T47D (cell line): ENCODE measurements at places on chromosomes 1 and 21.

DNA sequence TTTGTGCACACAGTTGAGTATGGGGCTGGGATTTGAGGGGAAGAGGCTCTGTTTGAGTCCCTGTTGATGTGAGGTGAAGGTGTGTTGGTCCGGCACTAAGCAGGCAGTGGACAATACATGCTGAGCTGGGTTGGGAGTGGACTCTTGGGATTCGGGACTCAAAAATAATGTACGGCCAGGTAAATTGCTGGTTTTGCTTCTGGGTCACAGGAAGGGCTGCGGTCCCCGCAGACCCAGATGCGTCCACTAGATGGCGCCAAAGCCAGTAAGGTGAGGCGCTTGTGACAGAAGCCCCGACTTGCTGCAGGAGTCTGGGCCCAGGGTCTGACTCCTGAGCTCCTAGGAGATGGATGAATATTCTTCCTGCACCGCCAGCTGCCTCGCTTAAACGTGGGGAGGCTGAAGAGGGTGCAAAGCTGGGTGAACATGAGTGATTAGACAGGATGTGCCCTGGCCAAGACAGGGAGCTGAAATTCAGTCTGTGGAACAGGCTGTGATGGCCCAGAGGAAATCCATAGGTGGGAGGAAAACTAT lies 61.4 kb downstream of the ACBD3 start:
- DNase-seq = peak; percentile 90

GRCh38 chr1:119546641-119547040 lies 39.6 kb downstream of the HSD3B1 start:
- no peak for DNase-seq

DNA sequence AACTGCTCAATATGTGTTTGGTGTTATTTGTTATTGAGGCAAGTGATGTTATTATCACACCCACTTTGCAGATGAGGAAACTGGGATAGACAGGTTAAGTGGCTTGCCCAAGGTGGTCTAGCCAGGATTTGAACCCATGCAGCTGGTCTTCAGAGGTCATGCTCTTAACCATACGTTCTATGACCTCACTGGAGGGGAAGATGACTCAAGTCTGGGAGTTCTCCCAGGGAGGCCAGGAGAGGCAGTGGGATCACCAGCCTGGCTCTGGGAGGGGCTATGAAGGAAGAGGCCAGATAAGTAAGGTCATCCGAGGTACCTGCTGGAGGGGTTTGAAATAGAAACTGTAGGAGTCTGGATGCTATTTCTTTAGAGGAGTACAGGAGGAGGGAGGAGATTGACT lies 95.3 kb downstream of the NAV1 start:
- DNase-seq = no peak

GRCh38 chr1:178342745-178343144 lies 154.0 kb downstream of the CLEC20A start:
- no peak for DNase-seq

DNA sequence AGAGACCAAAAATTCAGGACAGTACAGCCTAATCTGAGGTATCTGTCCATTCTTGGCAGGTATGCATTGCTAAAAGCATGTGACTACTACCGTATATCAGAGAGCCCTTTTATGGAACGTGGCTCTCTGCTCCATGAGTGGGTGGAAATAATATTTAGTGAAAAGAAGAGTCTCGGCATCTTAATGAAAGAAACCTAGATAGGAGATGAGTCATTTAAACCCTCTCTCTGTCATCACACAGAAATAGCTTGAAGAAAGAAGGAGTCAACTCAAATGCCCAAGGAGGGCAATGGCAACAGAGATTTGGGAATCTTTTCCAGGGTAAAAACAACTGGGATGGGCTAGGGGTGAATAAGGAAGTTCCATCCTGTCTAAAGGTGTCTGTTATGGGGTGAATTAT lies 528.2 kb downstream of the SMYD3 start:
- no peak for DNase-seq

DNA sequence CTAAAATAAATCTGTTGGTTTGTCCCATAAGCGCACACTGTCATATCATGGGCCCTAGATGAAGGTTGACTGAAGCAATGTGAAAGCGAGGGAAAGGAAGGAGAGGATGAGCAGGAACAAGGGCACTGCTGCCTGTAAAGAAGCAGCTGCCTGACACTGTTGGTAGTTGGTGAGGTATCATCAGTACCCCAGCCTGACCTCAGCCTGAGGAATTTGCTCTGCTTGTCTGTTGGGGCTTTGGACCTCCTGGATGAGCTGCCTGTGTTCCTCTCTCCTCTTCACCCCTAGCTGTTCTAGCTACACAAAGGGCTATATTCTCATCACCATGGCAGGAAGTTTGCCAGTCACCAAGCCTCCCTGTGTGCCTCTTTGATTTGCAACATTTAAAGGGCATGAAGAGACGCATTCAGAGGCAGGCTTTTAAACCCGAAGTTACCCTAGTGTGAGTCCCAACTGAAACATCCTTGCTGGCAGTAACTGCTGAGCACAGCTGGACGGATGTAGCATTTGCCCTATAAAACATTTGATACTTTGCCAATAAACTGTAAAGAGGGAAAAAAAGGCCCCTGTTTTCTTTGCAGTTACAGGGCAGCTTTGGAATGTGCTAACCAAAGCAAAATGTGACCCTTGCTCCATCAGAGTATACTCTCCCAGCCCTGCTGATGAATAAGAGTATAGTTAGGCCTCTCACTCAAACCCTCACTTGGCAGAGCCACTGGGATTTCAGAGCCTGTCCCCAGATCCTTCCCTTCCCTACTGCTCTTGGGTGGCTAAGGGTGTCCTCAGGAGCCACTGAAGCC lies 22.2 kb upstream of the SPATA6 start:
- no peak for DNase-seq

DNA sequence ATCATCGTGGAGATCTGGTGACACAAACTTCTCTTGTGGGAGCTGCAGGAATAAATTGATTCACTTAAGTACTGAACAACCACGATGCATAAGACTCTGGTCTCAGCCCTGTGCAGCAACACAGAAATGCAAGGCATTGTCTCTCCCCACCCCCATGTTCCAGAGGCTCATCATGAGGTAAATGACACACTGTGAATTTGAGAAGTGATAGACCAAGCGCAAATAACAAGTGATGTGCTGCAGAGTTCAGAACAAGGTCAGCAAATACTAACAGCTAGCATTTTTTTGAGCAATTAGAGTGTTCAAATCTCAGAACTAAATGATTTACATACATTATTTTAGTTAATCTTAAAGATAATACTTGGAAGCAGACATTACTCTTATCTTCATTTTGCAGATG lies 223.7 kb downstream of the SEC16B start:
- DNase-seq = no peak

- DNase-seq = no peak
Measured at GRCh38 chr1:218810306-218810705, 363.4 kb upstream of the LYPLAL1 start.

DNA sequence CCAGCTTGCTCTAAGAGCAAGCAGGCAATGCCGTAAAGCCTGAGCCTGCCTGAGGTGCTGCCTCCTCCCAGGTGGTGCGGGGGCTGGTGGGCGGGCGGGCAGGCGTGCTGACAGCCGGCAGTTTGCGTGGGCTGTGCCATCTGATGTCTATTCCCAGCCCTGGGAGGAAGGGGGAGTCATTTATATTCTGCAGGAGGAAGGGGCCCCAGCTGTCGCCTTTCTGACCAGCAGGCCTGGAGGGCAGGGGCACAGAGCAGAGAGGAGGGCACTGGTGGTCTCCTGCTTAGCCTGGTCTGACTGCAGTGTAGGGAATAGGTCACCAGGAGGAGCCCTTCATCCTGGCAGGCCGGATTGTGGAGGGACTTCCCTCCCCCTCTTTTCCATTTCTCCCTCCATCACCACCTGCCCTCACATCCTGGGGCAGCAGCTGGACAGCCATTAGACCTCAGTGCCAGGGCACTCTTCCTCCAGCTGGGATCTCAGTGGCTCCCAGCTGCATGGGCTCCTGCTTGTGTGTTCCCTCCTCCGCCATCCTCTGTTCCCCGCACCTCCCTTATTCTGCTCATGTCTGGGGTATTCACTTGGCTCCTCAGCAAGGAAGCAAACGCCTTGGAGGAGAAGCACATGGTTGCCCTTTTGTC lies 4.4 kb downstream of the CYB561D1 start:
- peak; percentile 15 for DNase-seq

- DNase-seq = no peak
Measured at GRCh38 chr1:149884433-149885338, 14.7 kb upstream of the BOLA1 start.

DNA sequence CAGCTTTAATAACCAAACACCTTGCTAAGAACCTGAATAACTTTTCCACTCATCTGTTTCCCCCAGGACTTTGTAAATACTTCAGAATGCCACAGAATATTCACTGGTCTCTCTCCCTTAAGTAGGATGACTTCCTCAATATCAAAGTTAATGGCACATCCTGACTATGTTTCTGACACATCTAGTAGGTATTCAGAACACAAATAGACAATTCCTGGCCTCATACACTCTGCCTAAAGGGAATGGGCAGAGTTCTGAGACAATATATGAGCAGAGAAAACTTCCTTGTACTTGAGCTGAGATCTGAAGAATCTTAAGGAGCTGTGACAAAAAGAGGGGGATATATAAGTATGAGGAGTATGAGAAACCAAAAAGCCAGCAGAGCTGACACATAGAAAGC lies 34.8 kb downstream of the ANKRD13C start:
- no peak for DNase-seq

DNA sequence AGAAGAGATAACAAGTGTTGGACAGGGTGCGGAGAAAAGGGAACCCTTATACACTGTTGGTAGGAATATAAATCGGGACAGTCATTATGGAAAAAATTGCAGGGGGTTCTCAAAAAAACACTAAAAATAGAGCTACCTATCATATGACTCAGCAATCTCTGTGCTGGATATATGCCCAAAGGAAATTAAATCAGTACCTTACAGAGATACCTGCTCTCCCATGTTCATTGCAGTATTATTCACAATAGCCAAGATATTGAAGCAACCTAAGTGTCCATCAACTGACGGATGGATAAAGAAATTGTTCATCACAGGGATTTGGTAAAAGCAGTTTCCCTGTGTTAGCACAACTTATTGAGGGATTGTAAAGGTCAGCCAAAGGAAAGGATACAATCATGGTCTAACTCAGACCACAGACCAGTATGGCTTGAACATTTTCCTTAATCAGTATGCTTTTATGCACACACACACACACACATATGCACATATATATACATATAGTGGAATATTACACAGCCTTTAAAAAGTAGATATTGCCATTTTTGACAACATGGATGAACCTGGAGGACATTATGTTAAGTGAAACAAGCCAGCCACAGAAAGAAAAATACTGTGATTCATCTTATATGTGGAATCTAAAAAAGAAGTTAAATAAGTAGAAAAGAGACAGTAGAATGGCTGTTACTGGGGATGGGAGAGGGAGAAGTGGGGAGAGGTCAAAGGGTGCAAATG lies 44.2 kb upstream of the IRF2BP2 start:
- no peak for DNase-seq

DNA sequence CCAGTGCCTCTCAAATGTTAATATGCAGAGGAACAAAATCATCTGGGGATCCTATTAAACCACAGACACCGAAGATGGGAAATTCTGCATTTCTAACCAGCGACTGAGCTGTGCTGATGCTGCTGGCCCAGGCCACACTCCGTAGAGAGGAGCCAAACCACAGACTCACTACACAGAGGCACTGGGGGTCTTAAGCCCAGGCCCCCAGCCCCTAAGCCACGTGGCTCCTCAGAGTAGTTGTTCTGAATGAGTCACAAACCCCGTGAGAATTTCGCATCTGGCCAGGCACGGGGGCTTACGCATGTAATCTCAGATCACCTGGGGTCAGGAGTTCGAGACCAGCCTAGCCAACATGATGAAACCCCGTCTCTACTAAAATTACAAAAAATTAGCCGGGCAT lies 2.8 kb upstream of the CELA2A start:
- DNase-seq = no peak

DNA sequence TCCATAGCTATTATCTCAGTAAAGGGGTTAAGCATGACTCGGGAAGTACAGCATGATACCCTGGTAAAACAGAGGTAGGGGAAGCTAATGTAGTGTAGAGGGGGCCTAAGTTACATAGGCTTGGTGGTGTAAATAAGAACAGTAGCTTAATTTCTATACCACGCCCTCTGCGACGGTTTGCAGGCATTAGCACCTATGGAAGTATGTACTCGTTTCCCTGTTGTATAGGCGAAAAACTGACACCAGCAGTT lies 470 bp upstream of the NAXE start:
- no peak for DNase-seq

- no peak for DNase-seq
Measured at GRCh38 chr1:36696261-36696940, 213.7 kb upstream of the CSF3R start.

DNA sequence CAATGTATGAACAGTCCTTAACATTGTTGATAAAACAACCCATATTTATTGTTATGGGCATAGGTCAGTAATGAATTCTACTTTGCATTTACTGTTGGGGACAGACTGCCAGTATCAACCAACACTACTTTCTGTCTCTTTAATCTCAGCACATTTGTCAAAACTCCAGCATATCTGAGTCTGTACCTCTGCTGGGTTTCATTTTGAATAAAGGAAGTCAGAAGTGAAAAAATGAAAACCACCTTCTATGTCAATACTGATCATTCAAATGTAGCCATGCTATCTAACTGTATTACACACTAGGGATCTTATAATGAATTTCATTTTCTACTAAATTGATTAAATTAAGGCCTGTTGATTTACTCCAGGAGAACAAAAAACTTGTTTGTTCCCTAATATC lies 24.2 kb upstream of the CXADR start:
- DNase-seq = no peak

- no peak for DNase-seq
Measured at GRCh38 chr1:93678946-93679480, 2.6 kb downstream of the BCAR3 start.

DNA sequence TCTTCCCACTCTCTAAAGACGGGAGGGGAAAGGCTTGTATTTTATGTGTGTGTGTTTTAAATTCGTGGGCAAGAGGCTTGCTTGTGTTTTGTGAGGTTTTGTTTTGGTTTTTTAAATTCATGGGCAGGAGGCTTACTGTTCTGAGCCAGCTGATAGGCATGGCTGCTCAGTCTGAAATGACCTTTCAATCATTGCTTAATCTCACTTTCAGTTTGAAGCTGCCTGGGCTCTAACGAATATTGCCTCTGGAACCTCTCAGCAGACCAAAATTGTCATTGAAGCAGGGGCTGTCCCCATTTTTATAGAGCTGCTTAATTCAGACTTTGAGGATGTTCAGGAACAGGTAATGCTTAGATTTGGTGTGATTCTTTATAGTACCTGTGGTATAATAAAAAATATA lies 20.3 kb upstream of the TXLNA start:
- no peak for DNase-seq

GRCh38 chr1:196450143-196451095 lies 157.8 kb downstream of the KCNT2 start:
- no peak for DNase-seq

- no peak for DNase-seq
Measured at GRCh38 chr1:162626094-162626493, 6.2 kb upstream of the DDR2 start.

- no peak for DNase-seq
Measured at GRCh38 chr1:6188466-6188865, 8.3 kb upstream of the CHD5 start.
